Posterior cingulate gyrus (tissue), 11 donors: ENCODE measurements at places on chromosomes 7 and 10.

- DNase-seq = no peak
Measured at GRCh38 chr7:32511791-32512190, 16.5 kb downstream of the AVL9 start.

DNA sequence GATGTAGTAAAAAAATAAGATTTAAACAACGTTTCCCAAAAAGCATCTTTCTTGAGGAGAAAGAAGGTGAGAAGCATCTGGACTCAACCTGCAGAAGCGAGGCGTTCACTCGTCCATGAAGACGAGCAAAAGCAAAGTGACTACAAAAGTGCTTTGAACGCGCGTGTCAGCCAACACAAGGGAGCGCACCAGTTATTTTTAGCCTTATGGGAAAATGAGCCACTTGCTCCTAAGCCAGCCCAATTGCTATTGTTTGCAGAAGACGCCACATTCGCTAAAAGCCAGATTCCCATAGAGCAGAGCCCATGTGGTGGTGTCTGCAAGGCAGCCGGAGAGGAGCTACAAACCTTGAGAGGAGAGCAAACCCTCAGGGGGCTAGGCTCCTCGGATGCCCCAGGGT lies 122.5 kb downstream of the FAM53B start:
- peak; percentile 53 for DNase-seq

- no peak for DNase-seq
Measured at GRCh38 chr7:128106821-128107220, 75.6 kb upstream of the LRRC4 start.

DNA sequence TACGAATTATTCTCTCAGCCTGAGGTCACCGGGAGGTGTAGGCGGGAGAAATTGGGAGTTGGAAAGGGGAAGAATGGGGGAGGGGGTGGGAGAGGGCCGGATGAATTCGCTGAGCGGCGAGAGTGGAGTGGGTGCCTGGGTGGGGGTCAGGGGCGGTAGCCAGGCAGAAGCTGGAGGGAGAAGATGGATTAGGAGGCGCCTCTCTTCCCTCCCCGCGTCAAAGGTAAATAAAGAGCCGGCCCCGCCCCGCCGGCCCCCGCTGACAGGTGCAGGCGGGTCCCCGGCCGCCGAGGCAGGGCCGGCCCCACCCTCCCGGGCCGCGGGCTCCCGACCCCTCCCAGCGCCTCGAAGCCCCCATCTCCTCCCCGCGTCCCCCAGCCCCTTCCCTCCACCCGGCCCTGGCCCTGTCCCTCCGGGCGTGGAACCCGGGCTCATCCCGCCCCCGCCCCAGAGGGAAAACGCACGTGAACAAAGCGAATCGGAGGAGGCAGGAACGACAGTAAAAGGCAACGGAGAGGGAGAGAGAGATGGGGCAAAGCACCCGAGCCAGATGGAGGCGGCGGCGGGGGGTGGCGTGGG lies 872 bp downstream of the FAM131B start:
- no peak for DNase-seq

DNA sequence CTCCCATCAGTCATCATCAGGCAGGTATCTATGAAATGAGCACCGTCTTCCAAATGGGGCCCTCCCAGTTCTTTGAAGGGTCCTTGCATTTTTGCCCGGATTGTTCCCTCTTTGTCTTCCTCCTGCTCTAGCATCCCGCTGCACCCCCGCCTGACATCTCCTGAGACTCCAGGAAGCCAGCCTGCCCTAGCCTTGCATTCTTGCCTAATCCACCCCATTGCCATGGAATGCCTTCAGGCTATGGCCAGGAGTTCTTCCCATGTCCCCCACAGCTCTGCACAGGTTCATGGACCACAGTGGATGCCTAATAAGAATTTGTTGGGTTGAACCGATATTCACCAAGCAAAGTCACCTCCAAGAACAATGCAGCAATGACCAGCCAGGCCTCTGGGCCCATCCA lies 62.1 kb downstream of the ZMIZ1 start:
- no peak for DNase-seq

- DNase-seq = no peak
Measured at GRCh38 chr10:122911889-122912484, 1.6 kb downstream of the FAM24A start.

GRCh38 chr10:61463035-61463909 lies 10.1 kb upstream of the TMEM26 start:
- DNase-seq = no peak
